ENCODE measurements at places on chromosomes 2 and 18.

DNA sequence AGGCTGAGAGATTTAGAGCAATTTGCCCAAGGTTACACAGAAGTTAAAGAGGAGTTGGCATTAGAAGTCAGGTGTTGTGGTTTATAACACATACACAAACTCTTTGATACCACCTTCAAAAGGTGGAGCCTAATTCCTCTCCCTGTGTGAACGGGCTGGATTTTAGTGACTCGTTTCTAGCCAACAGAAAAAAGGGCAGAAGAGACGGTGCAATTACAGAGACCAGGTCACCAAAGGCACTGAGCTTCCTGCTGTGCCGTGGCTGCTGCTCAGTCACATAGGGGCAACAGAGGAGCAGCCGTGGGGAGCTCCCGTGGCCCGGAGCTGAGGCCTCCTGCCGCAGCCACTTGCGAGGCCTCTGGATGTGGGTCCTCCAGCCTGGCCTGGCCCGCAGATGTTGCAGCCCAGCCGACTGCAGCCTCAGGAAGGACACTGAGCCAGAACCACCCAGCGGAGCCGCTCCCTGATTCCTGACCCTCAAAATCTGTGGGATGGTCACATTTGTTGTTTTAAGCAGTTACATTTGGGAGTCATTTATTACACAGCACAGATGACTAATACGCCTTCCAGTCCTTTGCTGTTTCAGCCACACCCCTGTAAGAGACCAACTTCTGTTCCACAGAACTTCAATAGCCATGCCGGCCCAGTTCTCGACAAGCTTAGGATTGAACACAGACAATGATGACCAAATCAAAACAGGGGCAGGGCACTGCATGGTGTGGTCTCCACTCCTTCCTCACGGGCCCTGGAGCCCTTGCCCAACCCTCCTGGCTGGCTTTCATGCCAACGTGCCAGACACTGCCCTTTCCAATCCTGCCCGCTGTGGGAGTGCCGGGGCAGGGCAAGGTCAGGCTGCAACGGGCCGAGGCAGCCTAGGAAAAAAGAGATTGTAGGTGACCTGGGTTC is 17.1 kb downstream of the EDAR start:
- DNase-seq: no peak

DNA sequence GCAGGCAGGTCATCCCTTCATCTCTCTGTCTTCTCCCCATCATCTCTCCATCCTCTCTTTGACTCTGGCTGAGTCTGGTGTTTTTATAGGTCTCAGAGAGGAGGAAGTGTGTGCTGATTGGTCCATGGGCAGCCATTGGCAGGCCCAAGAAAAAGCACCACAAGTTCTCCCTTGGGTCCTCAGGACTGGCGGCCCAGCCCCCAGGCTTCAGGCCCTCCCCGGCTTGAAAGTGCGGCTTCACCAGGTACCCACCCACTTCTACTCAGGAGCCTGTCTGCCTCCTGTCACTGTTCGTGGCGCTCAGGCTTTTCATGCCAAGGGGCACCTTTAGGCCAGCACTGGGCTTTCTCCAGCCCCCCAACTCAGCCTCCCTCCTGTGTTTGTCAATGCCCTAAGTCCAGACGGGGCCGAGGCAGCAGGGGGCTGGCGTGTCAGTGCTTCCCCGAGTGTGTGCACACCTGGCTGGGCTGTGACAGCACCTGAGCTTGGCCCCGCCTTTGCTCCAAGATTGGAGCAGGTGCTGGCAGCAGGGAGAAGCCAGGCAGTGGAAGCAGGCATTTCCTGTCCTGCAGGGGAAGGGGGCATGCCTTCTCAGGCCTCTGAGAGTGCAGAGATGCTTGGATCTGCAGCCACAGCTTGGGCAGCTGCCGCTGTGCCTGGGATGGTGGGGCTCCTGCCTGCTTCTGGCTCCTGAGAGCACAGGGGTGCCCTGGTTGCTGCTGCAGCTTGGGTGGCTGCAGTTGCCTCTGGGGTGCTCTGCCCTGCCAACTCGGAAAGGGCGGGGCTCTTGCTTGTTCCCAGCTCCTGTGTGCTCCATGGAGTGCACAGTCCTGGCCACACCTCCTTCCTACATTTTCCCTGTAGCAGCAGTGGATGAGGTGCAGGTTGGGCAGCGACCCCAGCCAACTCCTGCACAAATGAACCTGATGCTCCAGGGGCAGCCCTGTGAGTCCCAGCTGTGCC is 34.1 kb downstream of the FBXO48 start:
- no peak for DNase-seq

- DNase-seq: no peak
Observed at GRCh38 chr18:57437402-57437765, 2.2 kb downstream of the ONECUT2 start.

- DNase-seq: no peak
Observed at GRCh38 chr2:126797622-126798275, 100.9 kb upstream of the TEX51 start.

DNA sequence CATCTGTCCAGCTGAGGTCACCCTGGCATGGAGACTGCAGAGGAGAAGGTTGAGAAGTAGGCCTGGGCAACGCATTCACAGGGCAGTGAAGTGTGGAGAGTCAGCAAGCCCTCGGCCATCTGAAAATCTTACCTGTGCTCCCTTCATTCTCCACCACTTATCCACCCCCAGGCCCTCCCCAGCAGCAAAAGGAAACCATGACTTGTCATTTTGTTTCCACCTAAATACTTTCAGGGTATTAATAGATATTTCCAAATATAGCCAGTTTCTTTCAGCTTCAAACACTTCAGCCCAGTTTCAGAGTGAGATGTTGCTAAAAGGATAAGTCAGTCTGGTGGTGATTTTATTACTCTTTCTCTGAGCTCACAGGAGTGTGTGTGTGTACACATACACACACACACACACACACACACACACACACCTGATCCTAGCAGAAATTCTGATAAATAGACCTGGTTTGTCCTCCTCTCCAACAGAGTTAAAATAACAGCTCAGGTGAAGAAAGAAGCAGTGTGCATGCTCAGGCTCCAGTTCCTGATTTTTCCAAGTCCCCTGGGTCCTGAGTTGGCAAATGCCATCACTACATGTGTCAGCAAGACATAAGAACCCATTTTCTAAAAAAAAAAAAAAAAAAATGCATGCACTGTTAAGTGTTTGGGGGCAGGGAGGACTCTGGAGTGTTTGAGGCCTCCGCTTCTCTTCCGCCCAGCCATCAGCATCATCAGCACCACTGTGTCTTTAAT is 82.8 kb downstream of the LOXHD1 start:
- DNase-seq: no peak

GRCh38 chr2:192073878-192074277 is 120.9 kb downstream of the TMEFF2 start:
- DNase-seq: no peak

DNA sequence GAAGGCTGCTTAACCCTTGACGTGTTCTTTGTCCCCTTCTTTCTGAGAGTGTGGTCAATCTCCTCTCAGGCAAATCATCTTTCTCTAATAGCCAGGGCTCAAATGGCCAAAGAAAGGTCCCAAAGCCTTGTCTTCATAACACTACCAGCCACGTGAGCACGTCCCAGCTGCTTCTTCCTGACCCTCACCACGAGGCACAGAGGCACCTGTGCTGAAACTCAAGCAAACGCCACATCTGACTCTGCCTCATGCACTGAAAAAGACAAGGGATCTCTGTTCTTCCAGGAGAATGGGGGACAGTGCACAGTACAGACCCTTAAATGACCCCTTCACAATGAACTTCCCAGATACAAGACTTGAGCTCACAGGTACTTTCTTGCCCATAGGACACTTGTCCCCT is 31.8 kb downstream of the BCL11A start:
- DNase-seq: no peak

- DNase-seq: no peak
Observed at GRCh38 chr2:109260886-109261700, 132.1 kb downstream of the SH3RF3 start.

- DNase-seq: no peak
Observed at GRCh38 chr2:96546321-96546720, 9.8 kb downstream of the ARID5A start.

All from stimulated activated CD4-positive, alpha-beta T cell treated with anti-CD3 and anti-CD28 coated beads, TNF-alpha, amount 100 ng/mL, for 24 hours (primary cell).